ENCODE measurements at places on chromosomes 2 and 18.

GRCh38 chr2:75076088-75076487 is 117.6 kb downstream of the POLE4 start:
- no peak for DNase-seq

- no peak for DNase-seq
Measured at GRCh38 chr2:215110918-215111317, 27.5 kb downstream of the ABCA12 start.

GRCh38 chr2:98205889-98206288 is 118.9 kb downstream of the VWA3B start:
- no peak for DNase-seq

DNA sequence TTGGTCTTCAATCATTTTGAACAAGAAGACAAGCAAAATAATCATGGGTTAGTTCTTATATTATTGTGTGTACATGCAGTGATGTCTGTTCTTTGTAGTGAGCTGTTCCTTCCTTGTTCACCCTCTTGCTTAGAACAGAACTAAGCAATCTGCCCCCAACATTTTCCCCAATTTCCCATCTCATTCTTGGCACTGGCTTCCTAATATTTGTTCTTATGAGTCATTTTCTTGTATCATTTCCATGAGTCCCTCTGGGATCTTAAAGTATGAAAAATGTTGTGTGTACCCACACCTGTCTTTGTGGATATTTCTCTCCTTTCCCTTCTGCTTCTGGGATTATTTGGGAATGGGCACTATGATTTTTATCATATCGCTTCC is 3.5 kb upstream of the IL1B start:
- no peak for DNase-seq

DNA sequence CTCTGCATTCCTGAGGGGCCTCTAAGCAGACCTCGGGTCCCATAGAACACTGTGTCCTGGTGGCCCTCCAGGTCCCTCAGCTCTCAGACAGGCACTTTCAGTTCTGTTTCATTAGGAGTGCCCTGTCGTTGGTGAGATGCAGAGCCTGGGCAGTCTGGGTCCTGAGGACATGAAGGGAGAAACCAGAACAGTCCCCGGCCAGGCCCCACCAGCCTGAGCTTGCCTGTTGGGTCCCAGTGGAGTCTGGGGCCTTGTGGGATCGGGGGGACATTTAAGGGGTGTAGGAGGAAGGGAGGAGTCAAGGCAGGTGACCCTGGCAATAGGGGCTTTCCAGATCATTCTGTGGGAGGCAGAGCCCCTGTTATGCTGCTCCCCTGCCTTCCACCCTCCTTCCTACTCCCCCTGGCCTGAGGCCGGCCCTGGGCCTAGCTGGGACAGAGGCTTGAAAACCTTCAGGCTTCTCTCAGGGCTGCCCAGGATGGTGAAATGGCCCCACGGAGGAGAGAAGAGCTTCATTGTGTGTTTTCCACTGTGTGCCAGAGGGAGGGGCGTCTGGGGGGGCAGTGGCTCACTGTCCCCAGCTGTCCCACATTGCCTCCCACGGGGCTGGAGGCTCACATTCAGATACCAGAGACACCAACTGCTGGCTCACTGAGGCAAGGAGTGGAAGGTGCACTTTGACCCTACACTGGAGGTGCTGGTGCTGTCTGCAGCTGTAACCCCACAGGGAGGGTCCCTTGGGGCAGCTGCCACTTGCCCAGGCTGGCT is 26.6 kb upstream of the CATIP start:
- DNase-seq: no peak

GRCh38 chr2:236685979-236686520 is 116.4 kb downstream of the ACKR3 start:
- DNase-seq: no peak

GRCh38 chr2:83261591-83262136 is 1197.4 kb downstream of the SUCLG1 start:
- DNase-seq: no peak

- DNase-seq: no peak
Measured at GRCh38 chr2:95270541-95271081, 3.6 kb upstream of the PROM2 start.

DNA sequence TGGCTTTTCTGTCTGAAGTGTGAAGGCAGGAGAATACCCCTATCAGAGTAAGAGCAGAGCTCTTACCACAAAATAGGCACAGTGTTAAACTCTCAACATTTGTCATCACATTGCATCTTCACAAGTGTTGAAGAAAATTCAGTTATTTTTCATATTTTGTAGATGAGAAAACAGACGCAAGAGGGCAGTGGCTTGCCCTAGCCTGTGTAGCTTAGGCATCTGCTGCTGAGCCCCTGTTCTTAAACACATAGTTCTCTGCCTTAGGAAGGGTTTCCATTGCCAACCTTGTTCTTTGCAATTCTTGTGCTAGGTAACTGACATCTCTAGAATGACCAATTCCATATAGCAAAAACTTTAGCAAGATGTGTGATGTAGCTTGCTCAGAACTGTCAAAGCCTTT is 112.7 kb upstream of the RMDN2 start:
- no peak for DNase-seq

DNA sequence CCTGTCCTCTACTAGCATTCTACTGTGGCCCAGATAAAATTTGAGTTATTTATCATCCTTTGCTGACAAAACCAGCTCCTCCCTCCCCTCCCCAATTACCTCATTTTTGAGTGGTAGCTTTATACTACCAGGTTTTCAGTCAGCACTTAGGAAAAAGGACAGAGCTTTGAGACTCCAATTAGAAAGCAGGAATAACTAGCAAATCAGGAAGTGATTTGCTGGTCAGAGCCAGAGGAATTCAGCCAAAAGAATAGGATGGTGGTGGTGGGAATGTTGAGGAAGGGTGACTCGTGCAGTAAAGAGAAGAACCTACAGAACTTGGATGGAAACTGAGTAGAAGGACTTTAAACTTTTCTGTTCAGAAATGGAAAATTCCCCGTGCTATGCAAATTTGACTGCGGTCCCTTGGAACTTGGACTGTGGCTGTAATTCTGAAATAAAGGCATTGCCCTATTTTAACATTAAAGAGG is 3.7 kb downstream of the MYL12B start:
- no peak for DNase-seq

DNA sequence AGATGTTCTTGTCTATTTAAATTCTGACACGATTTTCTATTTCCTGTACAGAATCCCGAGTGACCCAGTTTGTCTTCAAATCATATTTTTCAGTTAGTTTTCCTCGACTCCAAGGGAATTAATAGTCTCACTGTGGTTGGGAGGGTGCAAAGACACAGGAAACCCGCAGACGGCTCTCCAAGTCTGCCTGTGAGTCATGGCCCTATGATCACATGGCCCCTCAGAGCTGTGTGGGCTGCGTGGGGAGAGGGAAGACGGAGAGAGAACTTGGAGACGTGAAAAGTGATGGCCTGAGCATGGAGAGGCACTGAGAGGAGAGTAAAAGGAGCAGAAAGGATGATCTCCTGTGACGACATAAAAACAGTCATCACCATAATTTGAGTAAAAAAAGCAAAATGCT is 989.9 kb downstream of the DCDC2C start:
- no peak for DNase-seq

GRCh38 chr18:59990121-59990823 is 90.5 kb downstream of the PMAIP1 start:
- DNase-seq: no peak

- DNase-seq: no peak
Measured at GRCh38 chr2:173359231-173359630, 4.6 kb downstream of the CDCA7 start.

DNA sequence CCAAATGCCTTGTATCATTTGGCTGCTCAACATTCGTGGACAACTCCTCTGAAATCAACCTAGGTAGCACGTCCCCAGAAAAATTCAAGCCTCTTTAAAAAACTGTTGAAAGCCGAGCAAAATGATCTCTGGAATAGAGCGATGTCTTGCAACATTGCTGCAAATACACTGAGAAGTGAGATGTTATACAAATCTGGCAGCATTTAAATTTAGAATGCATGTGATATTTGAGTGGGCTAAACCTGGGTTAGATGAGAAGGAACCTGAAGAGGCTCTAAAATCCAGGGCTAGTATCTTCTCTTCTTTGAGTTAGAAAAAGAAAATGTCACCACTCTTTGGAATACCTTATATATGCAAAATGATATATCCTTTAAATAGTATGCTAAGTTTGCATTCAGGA is 81.5 kb upstream of the ZBTB14 start:
- DNase-seq: no peak

DNA sequence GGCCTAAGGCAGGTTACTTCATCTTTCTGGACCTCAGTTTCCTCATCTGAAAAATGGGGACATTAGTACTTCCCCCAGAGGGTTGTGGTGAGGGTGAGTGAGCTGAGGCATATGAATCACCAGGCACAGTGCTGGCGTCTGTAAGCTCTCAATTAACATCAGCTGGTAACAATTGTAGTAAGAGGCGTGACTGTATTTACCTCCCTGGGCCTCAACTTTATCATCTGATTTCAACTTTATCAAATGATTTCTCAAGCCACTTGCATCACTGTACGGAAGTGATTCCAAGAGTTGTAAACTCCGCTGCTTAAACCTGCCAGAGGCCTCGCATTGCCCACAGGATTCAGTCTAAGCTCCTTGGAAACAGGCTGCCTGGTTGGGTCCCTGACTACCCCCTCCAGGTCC is 53.6 kb upstream of the PKDCC start:
- DNase-seq: no peak

- DNase-seq: no peak
Measured at GRCh38 chr18:35027206-35027605, 14.0 kb upstream of the MAPRE2 start.

GRCh38 chr2:119827866-119828507 is 68.3 kb downstream of the PTPN4 start:
- peak; percentile 80 for DNase-seq

GRCh38 chr2:134621939-134622705 is 96.7 kb downstream of the TMEM163 start:
- DNase-seq: peak; percentile 55

DNA sequence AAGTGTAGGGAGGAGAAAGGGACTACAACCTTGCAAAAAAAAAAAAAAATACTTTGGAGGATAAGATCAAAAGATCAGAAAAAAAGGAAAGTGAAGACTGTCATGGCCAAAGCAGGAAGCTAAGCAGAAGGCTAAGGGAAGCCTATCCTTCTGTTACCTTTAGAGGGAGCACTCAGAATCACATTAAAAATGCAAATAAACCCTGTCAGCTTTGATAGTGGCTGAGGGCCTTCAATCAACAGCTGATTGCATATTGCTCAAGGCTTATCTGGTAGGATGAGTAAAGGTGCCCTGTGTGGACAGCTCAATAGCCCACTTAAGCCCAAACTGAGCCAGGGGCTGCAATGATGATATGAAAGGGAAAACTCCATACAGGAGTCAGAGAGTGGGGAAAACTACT is 1021.2 kb downstream of the LRP1B start:
- DNase-seq: no peak

- DNase-seq: no peak
Measured at GRCh38 chr2:191184457-191184856, 33.7 kb upstream of the STAT4 start.

GRCh38 chr2:126877041-126877440 is 21.6 kb upstream of the TEX51 start:
- no peak for DNase-seq

DNA sequence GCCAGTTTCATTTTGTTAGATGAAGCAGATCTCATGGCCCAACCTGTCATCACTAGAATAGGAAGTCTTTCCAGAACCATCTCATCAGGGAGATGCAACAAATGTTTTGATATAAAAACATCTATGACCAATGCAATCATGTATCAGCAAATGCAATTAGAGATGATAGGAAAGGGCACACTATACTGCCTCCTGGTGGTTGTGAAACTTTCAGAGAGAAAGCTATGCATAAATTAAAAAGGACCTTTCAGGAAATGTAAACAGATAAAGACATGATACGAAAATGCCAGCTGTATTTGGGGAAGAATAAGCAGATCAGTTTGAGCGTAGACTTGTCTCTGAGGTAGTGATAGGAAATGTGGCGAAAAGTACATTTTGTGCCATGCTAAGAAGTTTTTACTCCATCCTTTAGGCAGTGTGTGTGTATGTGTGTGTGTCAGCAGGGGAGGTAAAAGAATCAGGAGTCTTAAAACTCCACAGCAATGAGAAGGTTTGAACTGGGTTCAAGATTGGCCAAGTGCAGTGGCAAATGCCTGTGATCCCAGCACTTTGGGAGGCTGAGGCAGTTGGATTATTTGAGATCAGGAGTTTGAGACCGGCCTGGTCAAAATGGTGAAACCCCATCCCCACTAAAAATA is 479.3 kb downstream of the CPS1 start:
- DNase-seq: no peak

DNA sequence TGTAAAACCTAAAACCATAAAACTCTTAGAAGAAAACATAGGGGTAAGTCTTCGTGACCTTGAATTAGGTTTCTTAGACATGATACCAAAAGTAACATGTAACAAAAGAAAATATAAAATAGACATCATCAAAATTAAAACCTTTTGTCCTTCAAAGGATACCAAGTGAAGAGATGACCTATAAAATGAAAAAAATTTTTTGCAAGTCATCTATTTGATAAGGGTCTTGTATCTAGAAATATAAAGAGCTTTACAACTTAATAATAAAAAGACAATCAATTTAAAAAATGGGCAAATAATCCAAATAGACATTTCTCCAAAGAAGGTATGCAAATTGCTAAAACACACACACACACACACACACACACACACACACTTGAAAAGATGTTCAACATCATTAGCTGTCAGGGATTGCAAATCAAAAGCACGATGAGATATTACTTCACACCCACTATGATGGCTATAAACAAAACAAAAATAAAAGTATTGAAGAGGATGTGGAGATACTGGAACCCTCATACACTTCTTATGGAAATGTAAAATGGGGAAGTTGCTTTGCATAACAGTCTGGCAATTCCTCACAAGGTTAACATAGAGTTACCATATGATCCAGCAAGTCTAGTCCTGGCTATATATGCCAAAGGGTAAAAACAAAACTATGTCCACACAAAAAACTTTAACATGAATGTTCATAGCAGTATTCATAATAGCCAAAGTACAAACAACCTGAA is 23.3 kb downstream of the SPDYA start:
- no peak for DNase-seq

GRCh38 chr2:103887625-103888024 is 966.3 kb upstream of the POU3F3 start:
- DNase-seq: no peak

- DNase-seq: no peak
Measured at GRCh38 chr2:237268004-237268708, 145.8 kb downstream of the COL6A3 start.

GRCh38 chr2:235416858-235417499 is 76.9 kb upstream of the AGAP1 start:
- no peak for DNase-seq

DNA sequence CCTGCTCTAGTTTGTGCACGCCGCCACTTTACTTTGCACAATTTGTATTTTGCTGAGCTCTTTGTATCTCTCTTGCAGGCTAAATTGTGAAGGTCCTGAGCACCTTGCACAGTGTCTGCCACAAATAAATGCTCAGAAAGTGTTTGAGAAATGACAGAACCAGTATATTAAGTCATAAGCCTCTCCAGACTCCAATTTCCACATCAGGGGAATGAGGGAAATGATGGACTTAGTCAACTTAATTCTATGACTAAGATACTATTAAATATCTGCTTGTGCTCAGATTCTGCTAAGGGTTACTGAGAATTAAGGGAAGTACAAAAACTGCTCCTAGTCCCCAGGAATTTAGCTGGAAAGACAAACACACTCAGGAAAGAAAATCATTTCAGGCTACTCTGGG is 239.1 kb upstream of the SLC14A2 start:
- no peak for DNase-seq

GRCh38 chr2:235713189-235713588 is 219.3 kb downstream of the AGAP1 start:
- DNase-seq: peak; percentile 56

- no peak for DNase-seq
Measured at GRCh38 chr18:8744656-8745055, 39.3 kb downstream of the MTCL1 start.

GRCh38 chr2:10954856-10955818 is 43.4 kb downstream of the KCNF1 start:
- DNase-seq: no peak

Data from cerebellum (tissue), 4 donors.